ENCODE measurements at places on chromosomes 3 and 15.

GRCh38 chr15:67571648-67572415 lies 29.3 kb downstream of the MAP2K5 start:
- no peak for DNase-seq

DNA sequence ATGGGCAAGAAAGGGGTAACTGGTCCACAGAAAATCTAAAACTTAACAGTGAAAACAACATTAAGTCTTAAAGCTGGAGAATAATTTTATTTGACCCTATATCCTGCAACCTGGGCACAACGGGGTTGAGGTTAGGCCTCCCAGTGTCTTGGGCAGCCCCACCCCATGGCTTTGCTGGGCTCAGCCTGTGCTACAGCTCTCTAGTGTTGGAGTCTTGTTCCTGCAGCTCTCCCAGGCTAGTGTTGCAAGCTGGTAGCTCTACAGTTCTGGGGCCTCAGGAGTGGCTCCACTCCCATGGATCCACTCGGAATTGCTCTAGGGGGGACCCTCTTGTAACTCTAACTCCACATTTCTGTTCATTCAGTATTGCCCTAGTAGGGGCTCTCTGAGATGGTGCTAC lies 24.9 kb upstream of the GNB4 start:
- no peak for DNase-seq

- no peak for DNase-seq
Measured at GRCh38 chr3:122903171-122903570, 108.3 kb downstream of the SLC49A4 start.

DNA sequence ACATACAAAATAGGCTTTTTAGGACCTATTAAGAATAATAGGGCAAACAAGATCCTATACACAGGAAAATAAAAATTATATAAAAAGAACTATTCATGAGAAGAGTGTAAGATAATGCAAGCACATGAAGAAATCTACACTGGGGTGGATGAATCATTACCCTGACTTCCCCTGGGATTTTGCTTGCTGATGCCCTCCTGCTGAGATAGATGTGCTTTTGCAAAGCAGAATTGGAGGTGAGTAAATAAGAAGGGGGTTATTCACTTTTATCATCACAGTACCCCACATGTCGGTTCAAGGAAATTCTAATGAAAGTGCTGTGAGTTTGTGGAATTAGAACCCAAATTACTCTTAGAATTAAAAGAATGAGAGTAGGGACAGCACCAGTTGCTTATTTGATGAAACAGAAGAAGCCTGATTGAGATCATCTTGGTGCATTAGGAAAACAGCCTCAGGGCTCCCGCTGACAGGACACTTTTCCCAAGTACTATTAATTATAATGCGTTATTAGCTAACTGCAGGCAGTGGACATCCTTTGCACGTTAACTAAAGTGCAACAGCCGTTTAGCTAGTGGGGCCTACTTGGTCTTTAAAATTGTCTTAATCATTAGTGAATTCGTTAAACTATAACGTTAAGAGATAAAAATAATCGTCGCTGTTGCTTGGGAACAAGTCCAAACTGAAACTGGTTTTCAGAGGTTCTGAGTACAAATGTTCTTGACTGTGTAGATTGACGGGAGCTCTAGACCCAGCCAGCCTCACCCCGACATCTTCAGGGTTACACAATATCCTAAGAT lies 48.4 kb downstream of the SLC2A2 start:
- no peak for DNase-seq

DNA sequence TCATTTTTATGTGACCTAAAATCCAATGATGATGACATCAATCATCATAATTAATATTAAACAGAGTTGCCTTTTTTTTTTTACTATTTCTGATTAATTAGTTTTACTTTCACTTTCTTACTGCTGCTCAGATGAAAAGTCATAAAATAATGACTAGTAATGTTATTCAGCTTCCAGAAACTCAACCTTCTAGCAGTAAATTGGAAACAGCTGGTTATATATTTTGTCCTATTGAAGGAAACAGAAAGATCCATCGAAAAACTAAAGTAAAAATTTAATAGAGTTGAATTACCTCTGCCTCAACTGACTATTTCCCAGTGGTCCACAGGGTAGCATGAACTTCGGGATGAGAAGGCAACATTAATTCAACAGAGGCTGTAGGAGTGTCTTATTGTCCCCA lies 107.1 kb upstream of the PTX3 start:
- DNase-seq: no peak

DNA sequence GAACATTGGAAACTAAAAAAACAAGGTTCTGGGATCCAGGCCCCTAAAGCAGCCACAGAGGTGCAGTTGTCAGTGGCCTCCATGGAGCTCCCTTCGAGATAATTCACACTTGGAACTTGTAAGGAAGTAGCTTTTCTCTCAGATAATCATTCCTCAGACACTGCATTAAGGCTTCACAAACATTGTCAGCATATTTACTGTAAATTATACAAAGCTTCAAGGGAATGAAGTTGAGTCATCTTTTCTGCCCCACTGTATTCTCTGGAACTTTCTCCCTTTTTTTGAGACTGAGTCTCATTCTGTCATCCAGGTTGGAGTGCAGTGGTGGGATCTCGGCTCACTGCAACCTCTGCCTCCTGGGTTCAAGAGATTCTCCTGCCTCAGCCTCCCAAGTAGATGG lies 7.1 kb downstream of the BLOC1S6 start:
- DNase-seq: no peak

- peak; percentile 39 for DNase-seq
Measured at GRCh38 chr3:66816090-66816761, 181.9 kb upstream of the KBTBD8 start.

- no peak for DNase-seq
Measured at GRCh38 chr3:113533534-113533892, 1.2 kb downstream of the SIDT1 start.

- DNase-seq: no peak
Measured at GRCh38 chr15:60264088-60264487, 133.7 kb downstream of the ANXA2 start.

DNA sequence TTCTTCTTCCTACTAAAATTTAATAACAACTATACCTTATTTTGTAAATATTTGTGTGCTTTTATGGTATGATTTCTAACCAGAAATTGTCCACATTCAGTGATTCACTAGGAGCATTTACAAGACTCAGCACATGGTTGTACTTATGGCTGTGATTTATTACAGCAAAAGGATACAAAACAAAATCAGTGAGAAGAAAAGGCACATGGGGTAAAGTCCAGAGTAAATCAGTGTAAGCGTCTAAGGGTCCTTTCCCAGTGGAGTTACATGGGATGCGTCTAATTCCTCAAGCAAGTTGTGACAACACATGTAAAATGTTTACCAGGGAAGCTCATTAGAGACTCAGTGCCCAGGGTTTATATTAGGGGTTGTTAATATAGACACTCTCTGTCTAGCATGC lies 31.1 kb downstream of the RNF13 start:
- no peak for DNase-seq

- no peak for DNase-seq
Measured at GRCh38 chr3:195142519-195142918, 128.4 kb downstream of the XXYLT1 start.

DNA sequence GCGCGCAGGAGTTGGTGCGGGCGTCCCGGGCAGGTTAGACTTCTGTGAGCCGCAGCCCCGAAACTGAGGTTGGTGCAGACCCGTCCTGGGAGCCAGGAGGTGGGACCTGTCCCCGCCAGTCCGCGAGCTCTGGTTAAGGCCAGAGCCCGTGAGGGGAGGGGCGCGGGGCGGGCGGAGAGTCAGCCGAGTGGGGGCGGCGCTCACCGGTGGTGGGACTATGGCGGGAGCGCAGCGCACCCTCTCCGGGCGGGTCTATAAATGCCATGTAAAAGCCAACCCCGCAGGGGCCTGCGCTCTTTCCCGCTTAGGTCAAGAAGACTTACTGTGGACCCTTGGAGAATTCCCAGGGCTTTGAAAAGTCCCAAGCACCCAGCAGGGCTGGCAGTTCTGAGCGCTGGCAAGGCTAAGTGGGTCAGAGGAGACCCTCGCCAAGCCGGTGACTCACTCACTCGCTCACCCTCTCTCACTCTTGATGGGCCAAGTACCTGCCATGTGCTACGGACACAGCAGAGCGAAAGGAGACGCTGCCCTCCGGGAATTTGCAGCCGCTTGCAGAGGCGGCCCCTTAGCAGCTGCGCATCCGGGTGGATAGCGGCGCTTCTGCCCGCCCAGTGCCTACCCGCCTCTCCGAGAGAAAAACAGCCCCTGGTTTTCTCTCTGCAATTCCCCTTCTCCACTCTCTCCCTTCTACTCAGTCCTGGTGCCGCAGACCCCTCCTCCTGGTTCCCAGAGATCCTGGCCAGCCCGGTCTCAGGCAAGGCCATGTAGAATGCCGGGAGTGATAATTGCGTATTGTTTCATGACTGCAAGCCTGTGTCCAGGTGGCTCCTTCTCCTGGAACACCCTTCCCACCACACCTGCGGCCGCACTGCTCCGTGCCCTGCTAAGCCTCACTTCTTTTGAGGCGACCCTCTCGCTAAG lies at the start of gene ALDH1L1:
Gene ALDH1L1, minus strand, starts transcription at position 110 of the 921 bp plus-strand sequence. CDS start 19,607 bp downstream, outside the sequence.
- DNase-seq: no peak

Measured in iPS DF 6.9 (cell line).